Breast epithelium (tissue), 4 donors: ENCODE measurements at places on chromosomes 2 and 18. TPM values are rescaled to one million over a fixed set of nuclear protein-coding genes. Genes with fewer than 3 reads are reported as not detected.

MC2R gene
- not detected for total RNA-seq

SLC4A1AP gene
- 23.3 TPM for total RNA-seq

GRCh38 chr18:8657873-8658470, 47.4 kb upstream of the MTCL1 start:
- H3K27me3 ChIP-seq, result no peaks in the 10 kb centered on the region
- H3K36me3 ChIP-seq, result no peaks in the 10 kb centered on the region
- no peak overlapping the region for H3K27ac ChIP-seq
- no peak for DNase-seq
- no peaks in the 10 kb centered on the region for H3K4me1 ChIP-seq
- no peak overlapping the region for H3K4me3 ChIP-seq

CXCR1 gene
- not detected for total RNA-seq

DNA sequence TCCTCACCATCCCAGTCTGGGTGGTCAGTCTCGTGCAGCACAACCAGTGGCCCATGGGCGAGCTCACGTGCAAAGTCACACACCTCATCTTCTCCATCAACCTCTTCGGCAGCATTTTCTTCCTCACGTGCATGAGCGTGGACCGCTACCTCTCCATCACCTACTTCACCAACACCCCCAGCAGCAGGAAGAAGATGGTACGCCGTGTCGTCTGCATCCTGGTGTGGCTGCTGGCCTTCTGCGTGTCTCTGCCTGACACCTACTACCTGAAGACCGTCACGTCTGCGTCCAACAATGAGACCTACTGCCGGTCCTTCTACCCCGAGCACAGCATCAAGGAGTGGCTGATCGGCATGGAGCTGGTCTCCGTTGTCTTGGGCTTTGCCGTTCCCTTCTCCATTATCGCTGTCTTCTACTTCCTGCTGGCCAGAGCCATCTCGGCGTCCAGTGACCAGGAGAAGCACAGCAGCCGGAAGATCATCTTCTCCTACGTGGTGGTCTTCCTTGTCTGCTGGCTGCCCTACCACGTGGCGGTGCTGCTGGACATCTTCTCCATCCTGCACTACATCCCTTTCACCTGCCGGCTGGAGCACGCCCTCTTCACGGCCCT, 11.2 kb downstream of the ACKR3 start:
- no peaks in the 10 kb centered on the region for H3K27me3 ChIP-seq
- no peaks in the 10 kb centered on the region for H3K4me1 ChIP-seq
- H3K36me3 ChIP-seq, result no peaks in the 10 kb centered on the region
- no peak overlapping the region for H3K27ac ChIP-seq

DNA sequence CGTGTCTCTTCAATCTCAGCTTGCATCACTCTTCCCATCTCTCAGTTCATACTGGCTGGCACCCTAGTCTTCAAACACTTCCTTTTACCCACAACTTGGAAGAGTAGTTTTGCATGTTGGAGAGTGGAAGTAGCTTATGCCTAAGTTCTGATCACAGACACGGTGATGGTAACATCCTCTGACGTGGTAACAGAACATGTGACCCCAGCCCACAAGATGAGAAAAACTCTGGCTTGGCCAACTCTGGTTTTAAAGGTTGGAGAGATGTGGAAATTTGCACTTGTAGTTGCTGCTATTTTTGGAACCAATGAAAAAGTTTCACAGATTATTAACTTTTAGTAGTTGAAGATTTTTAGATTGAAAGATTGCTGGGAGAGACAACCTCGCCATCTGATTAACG, 155.4 kb upstream of the SLC35G4 start:
- no peaks in the 10 kb centered on the region for H3K36me3 ChIP-seq
- no peaks in the 10 kb centered on the region for H3K27me3 ChIP-seq
- H3K27ac ChIP-seq, result no peak overlapping the region
- no peak for DNase-seq
- no peaks in the 10 kb centered on the region for H3K4me1 ChIP-seq

GRCh38 chr2:217942731-217943335, 60.0 kb downstream of the TNS1 start:
- no peak for DNase-seq
- peak overlapping the region; percentile 80 for H3K27ac ChIP-seq
- H3K4me3 ChIP-seq, result peak overlapping the region; percentile 76
- no peaks in the 10 kb centered on the region for H3K4me1 ChIP-seq
- no peaks in the 10 kb centered on the region for H3K36me3 ChIP-seq

DNA sequence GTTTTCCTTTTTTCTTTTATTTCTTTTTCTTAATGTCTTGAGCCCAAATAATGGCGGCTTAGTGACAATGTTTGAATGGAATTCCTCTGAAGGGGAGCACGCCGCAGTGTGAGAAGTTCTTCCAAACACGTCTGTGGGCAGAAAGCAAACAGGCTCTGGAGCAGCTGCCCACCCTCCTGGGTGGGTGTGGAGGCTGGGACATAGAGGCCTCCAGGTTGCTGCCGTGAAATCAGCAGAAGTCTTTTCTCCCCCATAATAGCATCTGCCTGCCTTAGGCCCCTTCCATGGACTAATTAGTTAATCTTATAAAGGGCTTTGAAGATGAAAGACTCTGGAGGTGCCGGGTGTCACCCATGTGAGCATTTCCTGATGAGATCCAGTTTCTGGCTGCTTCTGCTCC, 213.9 kb downstream of the SH3RF3 start:
- H3K36me3 ChIP-seq, result no peaks in the 10 kb centered on the region
- H3K27me3 ChIP-seq, result no peaks in the 10 kb centered on the region
- DNase-seq, result no peak
- no peak overlapping the region for H3K27ac ChIP-seq
- H3K4me1 ChIP-seq, result no peaks in the 10 kb centered on the region

DNA sequence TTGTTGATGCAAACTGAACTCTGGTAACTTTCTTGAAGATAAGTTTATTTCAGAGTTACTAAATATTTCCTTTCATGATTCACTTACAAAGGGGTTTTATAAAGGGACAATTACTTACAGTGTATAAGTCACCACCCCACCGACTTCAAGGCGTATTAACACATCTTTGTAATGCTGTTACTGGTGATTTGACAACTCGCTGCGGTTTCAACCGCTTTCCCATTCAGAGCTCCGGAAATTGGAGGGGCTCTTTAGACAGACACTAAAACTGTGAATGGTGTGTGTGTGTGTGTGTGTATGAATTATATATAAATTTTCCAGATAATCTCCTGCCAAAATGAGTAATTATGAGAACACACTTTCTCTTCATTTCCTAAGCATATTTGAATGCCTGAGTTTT, 4.9 kb downstream of the TM4SF20 start:
- H3K4me3 ChIP-seq, result no peak overlapping the region
- no peaks in the 10 kb centered on the region for H3K4me1 ChIP-seq
- no peaks in the 10 kb centered on the region for H3K36me3 ChIP-seq
- H3K27me3 ChIP-seq, result no peaks in the 10 kb centered on the region
- DNase-seq, result no peak

GRCh38 chr2:133600266-133600928, 32.1 kb upstream of the NCKAP5 start:
- H3K27me3 ChIP-seq, result no peaks in the 10 kb centered on the region
- no peaks in the 10 kb centered on the region for H3K4me1 ChIP-seq
- peak overlapping the region; percentile 48 for H3K27ac ChIP-seq

DNA sequence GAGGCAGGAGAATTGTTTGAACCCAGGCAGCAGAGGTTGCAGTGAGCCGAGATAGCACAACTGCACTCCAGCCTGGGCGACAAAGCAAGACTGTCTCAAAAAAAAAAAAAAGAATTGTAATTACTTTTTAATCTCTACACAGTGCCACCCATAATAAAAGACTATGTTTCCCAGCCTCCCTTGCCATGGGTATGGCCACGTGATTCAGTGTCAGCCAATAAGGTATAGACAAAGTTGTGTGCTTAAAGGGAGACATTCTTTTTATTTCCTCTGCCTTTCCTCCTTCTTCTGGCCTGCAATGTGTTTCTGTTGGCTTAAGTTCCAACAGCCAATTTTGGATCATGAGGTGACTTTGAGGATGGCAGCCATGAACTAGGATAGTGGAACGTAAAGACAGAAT, 406.9 kb downstream of the LNPK start:
- no peak for DNase-seq
- no peak overlapping the region for H3K27ac ChIP-seq
- H3K4me3 ChIP-seq, result no peak overlapping the region
- H3K4me1 ChIP-seq, result no peaks in the 10 kb centered on the region
- H3K36me3 ChIP-seq, result no peaks in the 10 kb centered on the region

DNA sequence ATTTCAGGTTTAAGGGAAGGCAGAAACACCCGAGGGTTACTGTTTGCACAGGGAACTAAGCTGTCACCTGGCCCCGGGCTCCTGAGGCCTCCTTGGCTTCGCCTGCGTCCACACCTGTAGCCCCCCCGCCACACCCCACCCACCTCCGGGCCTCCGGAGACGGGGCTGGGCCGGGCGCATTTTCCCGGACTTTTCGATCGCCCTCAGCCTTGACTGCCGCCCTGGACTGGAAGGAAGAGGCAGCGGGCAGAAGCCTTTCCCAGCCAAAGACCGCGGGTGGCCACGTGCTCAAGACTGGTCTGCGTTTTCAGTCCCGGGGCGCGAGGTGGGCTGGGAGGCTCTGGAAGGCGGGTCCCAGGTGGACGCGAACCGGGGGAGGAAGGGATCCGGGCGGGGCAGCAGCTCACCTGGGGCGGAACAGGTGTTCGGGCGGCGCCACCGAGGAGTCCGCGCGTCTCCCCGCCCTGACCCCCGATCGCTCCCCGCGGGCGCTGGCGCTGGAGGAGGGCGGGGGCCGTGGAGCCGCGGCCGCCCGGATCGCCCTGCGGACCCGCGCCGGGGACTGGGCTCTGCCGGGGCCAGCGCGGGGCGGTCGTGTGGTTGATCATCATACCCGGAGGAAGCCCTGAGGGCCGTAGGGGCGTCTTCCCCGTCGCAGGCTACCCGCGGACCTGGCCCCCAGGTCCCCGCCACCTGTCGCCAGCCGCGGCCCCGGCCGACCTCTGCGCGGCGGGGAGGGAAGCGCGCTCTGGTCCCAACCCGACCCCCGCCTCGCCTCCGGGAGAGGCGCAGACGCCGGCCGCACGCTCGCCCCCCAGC, 3.2 kb downstream of the ID2 start:
- H3K4me3 ChIP-seq, result peak overlapping the region; percentile 85
- H3K4me1 ChIP-seq, result peaks cover 7% of the 10 kb centered on the region
- H3K36me3 ChIP-seq, result no peaks in the 10 kb centered on the region
- peak overlapping the region; percentile 89 for H3K27ac ChIP-seq

DNA sequence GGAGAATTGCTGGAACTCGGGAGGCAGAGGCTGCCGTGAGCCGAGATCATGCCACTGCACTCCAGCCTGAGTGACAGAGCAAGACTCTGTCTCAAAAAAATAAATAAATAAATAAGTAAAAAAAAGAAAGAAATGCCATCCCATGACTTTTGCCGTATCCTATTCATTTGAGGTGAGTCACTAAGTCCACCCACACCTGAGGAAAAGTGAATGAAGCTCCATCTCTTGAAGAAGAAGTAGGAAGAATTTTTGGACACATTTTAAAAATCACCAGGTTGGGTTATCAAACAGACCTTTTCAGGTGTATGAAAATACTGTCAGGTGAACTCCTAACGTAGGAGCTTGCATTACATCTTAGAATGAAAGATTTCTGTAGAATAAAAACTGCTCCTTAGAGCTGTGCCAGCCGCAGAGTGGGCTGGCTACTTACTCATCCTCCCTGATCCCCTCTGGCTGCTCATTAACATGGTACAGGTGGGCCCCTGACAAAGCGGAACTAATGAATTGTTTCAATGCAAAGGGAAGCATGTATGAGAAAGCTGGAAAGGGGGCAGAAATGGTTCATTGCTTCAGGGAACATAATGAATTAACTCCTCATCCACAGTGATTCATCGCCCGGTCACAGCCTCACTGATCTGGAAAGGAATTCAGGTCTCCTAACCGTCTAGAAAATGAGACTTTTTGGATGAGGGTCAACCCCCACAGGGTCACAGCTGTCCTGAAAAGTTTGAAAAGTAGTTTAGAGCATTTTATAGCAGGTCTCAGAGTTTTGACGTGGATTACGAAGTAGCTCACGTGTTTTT, 191.4 kb downstream of the SPP2 start:
- no peaks in the 10 kb centered on the region for H3K4me1 ChIP-seq
- no peaks in the 10 kb centered on the region for H3K36me3 ChIP-seq
- H3K27ac ChIP-seq, result no peak overlapping the region

ARHGAP28 gene
- total RNA-seq, result 10.8 TPM

DNA sequence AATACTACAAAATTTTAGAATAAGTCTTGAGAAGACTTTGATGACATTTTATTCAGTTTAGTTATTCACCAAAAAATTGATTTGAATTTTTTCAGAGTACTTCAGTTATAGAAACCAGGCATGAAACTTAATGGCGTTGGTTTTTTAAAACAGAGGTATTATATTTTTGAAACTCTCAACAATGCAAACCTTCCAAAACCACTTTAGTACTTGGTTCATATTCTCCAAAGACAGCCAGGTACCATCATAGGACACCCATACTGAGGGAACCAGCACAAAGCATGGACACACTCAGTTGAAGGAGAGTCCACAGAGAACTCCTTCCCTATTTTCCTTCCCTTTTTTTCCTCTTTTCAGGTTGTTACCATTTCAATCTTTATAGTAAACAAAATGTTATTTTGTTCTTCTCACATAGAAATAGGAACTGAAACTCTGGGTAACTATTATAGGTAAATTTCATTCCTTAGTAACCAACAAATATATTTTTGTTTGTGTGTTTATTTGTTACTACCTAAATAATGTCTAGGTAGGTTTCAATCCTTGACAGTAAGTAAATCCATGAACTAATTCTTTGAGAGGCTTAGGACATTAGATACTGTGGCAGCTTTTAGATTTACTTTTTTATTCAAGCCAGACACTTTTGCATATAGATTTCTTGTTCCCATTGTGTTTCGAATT, 95.8 kb downstream of the TMEFF2 start:
- no peaks in the 10 kb centered on the region for H3K36me3 ChIP-seq
- H3K27ac ChIP-seq, result no peak overlapping the region
- H3K27me3 ChIP-seq, result no peaks in the 10 kb centered on the region
- H3K4me3 ChIP-seq, result no peak overlapping the region
- DNase-seq, result no peak

DNA sequence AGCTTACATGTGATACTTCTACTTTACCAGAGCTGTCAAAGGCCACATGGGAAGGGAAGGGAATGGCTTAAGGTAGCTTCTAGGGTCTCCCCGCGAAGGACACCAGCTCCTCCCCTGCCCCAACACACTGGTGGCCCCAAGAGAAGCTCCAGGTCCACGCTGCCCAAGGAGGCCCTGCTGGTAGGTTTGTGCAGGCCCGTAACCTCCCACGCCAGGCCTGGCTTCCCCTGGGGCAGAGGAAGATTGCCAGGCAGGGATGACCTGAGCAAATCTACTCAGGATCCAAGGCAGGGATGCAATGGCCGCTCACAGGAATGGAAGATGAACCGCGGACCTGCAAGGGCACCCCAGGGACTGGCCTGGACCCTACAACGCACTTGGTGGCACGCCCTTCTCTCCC, 205.1 kb downstream of the MGAT5 start:
- H3K27ac ChIP-seq, result no peak overlapping the region
- no peaks in the 10 kb centered on the region for H3K4me1 ChIP-seq
- DNase-seq, result no peak
- no peaks in the 10 kb centered on the region for H3K36me3 ChIP-seq
- H3K27me3 ChIP-seq, result no peaks in the 10 kb centered on the region

MALT1 gene
- 26.7 TPM for total RNA-seq
